ENCODE measurements at places on chromosomes 13 and 19.

GRCh38 chr13:48291730-48292129, 11.8 kb upstream of the RB1 start:
- DNase-seq: no peak

GRCh38 chr13:26183416-26183815, 38.7 kb downstream of the RNF6 start:
- DNase-seq: no peak

DNA sequence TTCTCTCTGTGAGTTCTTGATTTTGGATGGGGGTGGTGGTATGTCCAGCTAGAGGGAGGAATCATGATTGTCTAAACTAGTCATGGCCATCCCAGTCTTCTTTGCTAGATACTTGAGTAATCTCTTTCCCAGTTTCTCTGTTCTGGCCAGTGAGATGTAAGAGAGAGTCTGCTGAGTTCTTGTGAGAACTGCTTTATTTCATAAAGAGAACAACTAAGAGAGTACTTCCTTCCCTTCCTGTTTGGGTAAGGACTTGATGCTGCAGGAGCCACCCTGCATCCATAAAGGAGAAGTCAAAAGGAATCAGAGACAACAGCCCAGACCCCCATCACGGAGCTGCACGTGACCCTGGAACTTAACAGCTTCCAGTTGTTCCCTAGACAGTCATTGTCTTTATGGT, 3.0 kb upstream of the RASL11A start:
- DNase-seq: no peak

GRCh38 chr19:51702825-51703574, 9.9 kb downstream of the SPACA6 start:
- no peak for DNase-seq

DNA sequence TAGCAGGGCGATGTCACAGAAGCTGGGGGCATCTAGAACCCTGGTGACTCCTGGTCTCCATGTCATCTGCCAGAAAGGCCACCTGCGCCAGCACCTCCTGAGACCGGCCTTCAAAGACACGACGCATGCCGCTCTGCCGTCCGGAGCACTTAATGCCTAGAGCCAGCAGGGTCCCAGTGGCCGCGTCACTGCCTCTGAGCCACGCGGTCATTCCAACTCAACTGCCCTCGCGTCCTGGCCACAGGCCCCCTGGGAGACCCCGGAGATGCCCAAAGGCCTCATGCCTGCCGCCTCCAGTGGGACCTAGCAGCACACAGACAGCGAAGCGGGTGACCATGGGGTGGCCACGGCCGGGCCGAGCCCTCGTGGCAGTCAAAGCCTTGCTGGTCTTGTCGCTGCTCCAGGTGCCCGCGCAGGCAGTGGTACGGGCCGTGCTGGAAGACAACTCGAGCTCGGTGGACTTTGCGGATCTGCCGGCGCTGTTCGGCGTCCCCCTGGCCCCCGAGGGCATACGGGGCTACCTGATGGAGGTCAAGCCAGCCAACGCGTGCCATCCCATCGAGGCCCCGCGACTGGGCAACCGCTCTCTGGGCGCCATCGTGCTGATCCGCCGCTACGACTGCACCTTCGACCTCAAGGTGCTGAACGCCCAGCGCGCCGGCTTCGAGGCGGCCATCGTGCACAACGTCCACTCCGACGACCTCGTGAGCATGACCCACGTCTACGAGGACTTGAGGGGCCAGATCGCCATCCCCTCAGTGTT, at the start of gene ZNRF4:
ZNRF4 (plus strand) TSS at position 51 of the 763 bp plus-strand sequence; CDS start at position 126, 75 bp downstream.
- DNase-seq: no peak

DNA sequence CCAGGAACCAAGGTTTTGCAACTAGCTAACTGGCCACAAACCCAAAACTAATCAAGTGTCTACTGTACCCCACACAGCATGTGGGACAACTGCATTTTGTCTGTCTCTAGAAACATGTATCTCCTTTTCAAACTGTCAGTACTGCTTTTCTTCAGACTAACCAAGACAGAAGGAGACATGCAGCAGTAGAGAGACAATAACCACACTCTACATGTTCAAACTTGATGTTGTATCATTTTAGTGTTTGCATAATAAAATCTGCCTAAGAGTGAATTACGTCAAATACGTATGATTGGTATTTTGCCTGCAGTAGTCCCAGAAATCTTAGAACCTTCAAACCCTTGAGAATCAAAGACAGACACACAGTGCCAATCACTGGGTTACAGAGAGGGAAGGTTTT, 22.0 kb upstream of the FREM2 start:
- DNase-seq: no peak

DNA sequence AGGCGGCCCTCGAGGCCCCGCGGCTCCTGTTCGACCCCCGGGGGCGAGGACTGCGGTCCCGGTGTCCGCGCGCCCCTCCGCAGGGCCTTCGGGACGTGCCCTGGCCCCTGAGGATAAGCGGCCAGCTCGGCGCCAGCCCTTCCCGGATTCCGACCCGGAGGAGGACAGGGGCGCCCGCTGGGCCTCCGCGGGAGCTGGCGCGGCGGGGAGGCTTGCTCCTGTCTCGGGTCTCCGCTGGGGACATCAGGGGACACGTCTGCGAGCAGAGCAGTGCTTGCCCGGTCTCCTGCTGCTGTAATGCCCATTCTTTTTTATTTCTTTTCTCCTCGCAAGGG, 829 bp downstream of the B3GLCT start:
- DNase-seq: no peak
